ENCODE measurements at places on chromosomes 1 and 21. TPM values are rescaled to one million over a fixed set of nuclear protein-coding genes. Genes with fewer than 3 reads are reported as not detected.

The CACNA1S gene
- not detected for total RNA-seq

The BOLA1 gene
- 9.7 TPM for total RNA-seq

The TIE1 gene
- 536 TPM for total RNA-seq

The ADAMTS4 gene
- 16.0 TPM for total RNA-seq

The RPS27 gene
- 390 TPM for total RNA-seq

The FMO4 gene
- 0.97 TPM for total RNA-seq

The INKA2 gene
- 2.4 TPM for total RNA-seq

The PALMD gene
- total RNA-seq, result 133 TPM

The TTC34 gene
- total RNA-seq, result under 0.01 TPM

The TMEM35B gene
- 28.6 TPM for total RNA-seq

The S100A7 gene
- total RNA-seq, result not detected

The CHIA gene
- not detected for total RNA-seq

The VSIG8 gene
- under 0.01 TPM for total RNA-seq

The MATN1 gene
- total RNA-seq, result under 0.01 TPM

The SLC16A4 gene
- total RNA-seq, result 6.8 TPM

The TNFRSF4 gene
- 0.65 TPM for total RNA-seq

The CRYAA gene
- total RNA-seq, result not detected

The ANGPTL3 gene
- not detected for total RNA-seq

The USP21 gene
- total RNA-seq, result 5.5 TPM

The IGSF21 gene
- total RNA-seq, result not detected

The KCNJ6 gene
- not detected for total RNA-seq

The TTC39A gene
- total RNA-seq, result 0.32 TPM

The MAST2 gene
- 15.7 TPM for total RNA-seq

Measured in epithelial cell of umbilical artery (primary cell).